Forelimb muscle (tissue), 1 donor: ENCODE measurements at places on chromosomes 7 and 10.
A peak's percentile ranks its signal among the peaks of the same experiment; 100 is the strongest.

GRCh38 chr10:61456095-61456789 is 3.1 kb upstream of the TMEM26 start:
- no peak for DNase-seq

DNA sequence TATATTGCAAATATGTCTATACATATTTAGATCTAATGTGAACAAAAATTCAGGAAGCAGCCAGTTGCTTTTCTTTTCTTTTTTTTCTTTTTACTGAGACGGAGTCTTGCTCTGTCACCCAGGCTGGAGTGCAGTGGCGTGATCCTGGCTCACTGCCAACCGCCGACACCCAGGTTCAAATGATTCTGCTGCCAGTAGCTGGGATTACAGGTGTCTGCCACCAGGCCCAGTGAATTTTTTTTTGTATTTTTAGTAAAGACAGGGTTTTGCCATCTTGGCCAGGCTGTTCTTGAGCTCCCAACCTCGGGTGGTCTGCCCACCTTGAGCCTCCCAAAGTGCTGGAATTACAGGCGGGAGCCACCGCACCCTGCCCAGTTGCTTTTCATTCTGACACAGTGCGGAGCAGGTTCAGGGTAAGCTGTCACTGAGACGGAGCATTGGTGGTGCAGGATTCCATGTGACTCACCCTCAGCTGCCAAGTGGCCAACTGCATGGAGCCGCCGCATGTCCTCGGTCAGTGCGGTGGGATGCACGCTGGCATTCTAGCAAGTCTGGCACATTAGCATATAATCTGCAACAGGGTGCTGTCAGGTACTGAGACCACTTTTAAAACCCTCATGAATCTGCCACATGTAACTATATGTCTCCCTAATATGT is 362.7 kb downstream of the DNAJB6 start:
- DNase-seq = no peak

DNA sequence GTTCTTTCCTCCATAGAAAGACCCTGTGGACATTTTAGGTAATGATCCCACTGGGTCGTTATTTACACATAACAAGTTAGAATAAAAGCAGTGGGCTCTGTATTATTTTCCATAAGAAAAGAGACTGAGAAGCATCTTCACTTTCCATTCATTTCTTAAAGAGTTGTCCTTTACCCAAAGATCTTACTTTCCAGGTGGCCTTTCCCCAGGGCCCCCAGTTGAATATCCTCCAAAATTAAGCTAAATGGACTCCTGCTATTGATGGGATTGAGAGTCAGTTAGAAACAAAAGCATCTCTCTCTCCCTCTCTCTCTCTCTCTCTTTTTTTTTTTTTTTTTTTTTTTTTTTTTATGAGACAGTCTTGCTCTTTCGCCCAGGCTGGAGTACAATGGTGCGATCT is 224.8 kb downstream of the KIAA1217 start:
- no peak for DNase-seq

DNA sequence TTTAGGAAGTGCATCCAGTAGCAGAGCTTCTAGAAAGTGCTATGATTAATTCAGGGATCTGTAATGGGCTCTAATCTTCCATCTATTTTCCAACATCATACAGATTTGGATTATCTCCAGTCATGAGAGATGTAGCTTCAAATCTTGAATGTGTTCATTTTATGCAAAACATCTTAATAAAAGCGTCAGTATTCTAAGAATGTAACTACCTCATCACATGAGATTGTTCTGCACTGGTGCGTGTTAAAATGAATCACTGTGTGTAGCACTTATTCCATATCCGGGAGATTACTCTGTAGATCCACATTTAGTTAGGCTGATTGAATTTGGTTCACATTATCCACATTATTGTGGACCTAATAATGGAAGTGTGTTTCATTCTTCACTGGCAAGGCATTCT is 344.9 kb upstream of the CHRM2 start:
- no peak for DNase-seq

- DNase-seq = peak; percentile 14
Observed at GRCh38 chr7:121244120-121244870, 84.5 kb upstream of the WNT16 start.

GRCh38 chr10:85448716-85449115 is 917.9 kb downstream of the GRID1 start:
- DNase-seq = no peak

DNA sequence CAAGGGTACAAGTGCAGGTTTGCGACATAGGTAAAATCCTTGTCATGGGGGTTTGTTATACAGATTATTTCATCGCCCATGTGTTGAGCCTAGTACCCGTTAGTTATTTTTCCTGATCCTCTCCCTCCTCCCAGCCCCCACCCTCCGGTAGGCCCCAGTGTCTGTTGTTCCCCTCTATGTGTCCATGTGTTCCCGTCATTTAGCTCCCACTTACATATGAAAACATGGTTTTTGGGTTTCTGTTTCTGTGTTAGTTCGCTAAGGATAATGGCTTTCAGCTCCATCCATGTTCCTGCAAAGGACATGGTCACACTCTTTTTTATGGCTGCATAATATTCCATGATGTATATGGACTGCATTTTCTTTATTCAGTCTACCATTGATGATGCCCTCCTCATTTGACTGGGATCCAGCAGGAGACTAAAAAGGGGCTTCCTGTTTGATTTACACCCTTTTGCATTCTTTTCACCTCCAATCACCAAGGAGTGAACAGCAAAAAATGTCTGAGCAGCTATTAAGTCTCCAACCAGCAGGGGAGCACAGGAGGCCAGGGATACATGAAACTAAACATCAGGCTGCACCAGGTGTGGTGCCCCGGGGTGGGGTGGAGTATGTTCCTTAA is 188.2 kb downstream of the SKIDA1 start:
- DNase-seq = no peak

- no peak for DNase-seq
Observed at GRCh38 chr7:69526570-69526969, 71.7 kb upstream of the AUTS2 start.

GRCh38 chr7:50377356-50377755 is 72.8 kb downstream of the FIGNL1 start:
- no peak for DNase-seq

GRCh38 chr7:133484086-133484485 is 231.2 kb downstream of the EXOC4 start:
- no peak for DNase-seq
